Small intestine (tissue), 16 donors: ENCODE measurements at places on chromosomes 7 and 10.

- peak; percentile 2 for DNase-seq
Measured at GRCh38 chr10:30935078-30935477, 96.6 kb downstream of the ZNF438 start.

DNA sequence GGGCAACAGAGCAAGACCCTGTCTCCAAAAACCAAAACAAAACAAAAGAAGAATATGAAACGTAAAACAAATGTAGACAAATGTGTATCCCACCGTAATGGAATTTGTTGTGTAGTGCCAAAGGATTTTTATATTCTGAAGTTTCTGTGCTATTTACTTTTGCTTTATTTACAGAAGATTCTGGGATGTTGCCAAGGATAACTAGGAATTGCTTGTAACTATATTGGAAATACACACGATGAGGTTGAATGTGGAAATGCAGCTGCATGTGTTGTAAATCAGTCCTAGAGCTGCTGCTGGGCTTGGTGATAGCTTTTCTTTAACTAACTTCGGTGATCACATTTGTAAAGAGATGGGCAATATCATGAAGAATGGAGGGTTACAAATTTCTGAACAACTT lies 39.5 kb downstream of the GALNT17 start:
- DNase-seq = no peak

GRCh38 chr7:1346851-1347250 lies 112.4 kb downstream of the MICALL2 start:
- DNase-seq = no peak

DNA sequence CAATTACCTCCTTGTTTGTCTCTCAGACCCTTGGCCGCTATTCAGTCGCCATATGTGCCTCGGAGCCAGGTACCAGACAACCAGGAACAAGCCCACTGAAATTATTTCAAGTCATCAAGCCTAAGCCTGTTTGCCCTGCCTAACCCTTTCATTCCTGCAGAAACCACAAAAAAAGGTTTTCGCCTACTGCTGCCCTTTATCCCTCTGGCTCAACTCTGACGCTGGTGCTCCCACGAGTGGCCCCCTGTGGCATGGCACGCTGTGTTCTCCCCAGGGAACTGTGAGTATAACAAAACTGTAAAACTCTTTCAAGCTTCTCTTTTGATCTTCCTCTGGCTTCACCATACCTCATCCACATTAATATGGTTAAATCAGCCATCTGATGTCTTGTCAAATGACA lies 215.7 kb upstream of the CDC14C start:
- DNase-seq = no peak

- no peak for DNase-seq
Measured at GRCh38 chr10:130020651-130021382, 56.7 kb upstream of the EBF3 start.

DNA sequence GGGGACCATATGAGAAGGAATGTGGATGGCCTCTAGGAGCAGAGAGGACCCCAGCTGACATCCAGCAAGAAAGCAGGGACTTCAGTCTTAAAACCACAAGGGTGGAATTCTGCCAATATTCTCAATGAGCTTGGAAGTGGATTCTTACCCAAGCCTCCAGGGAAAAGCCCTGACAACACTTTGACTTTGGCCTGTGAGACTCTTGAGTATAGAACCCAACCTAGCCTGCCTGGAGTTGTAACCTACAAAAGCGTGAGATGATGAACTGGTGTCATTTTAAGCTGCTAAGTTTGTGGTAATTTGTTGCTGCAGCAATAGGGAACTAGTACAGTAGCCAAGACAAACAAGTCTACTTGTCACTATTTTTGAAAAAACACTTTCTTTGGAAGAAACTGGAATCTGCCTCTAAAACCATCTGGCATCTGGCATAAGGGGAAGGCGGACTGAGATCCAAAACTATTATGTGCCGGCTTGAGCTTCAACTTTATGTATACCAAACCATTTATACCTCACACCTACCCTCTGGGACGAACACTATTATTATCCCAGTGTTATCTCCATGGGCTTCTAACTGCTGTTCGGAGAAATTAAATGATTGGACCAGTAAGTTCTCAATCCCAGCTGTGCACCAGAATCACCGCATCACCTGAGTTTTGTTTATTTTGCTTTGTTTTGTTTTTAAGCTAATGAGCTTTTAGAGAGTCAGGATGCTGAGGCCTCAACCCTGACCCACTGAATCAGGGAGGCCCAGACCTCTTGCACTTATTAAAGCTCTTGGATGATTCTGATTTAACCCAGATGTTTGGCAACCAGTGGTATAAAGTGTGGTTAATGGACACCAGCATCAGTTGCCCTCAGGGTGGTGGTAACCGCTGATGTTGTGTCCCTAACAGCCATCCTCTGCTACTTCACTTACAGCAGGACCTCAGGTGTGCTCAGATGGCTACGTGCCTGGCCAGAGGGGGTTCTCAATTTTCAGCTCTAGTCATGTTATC lies 83.0 kb downstream of the C1GALT1 start:
- DNase-seq = no peak
